ENCODE measurements at places on chromosomes 7 and 10.

DNA sequence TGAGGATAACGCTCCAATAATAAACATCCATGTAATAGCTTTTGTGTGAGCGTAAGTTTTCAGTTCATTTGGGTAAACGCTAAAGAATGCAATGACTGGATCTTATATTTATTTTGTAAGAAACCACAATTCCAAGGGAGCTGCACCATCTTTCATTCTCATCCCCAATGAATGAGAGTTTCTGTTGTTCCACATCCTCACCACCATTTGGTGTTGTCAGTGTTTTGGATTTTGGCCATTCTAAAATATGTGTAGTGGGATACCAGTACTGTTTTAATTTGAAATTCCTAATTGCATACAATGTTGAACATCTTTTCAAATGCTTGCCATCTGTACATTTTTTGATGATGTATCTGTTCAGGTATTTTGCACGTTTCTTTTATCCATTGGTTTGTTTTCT is 50.9 kb upstream of the SEMA3D start:
- no peak for DNase-seq

GRCh38 chr7:16652888-16653287 is 6.9 kb downstream of the BZW2 start:
- no peak for DNase-seq

DNA sequence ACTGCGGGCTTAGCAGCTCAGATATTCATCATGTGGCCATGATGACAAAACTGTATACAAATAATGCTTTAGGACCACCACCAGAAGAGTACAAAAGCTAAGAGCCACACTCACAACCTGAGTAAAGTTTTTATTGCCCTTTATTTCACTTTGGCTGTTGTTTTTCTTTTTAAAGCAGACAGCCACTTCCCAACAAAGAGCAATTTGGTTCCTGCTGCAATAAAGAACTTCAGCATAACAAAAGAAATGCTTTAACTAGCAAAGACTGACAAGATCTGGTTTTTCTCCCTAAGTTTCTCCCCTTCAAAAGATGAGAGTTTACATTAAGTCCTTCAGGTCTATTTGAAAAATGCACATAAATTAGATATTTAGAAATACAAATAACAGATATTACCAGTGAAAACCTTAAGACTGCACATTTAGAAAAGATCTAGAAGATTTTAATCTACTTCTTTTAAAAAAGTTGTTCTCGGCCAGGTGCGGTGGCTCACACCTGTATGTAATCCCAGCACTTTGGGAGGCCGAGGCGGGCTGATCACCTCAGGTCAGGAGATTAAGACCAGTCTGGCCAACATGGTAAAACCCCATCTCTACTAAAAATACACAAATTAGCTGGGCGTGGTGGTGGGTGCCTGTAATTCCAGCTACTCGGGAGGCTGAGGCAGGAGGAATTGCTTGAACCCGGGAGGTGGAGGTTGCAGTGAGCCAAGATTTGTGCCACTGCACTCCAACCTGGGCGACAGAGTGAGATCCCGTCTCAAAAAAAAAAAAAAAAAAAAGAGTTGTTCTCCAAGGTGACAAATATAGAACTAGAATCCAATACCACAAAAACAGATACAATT is 59.4 kb downstream of the WAPL start:
- DNase-seq: no peak

GRCh38 chr10:5283305-5284158 is 81.2 kb upstream of the UCN3 start:
- DNase-seq: peak; percentile 16

- DNase-seq: no peak
Measured at GRCh38 chr7:40194745-40195144, 59.9 kb downstream of the SUGCT start.

- DNase-seq: no peak
Measured at GRCh38 chr10:53699684-53700083, 927.1 kb upstream of the MBL2 start.

DNA sequence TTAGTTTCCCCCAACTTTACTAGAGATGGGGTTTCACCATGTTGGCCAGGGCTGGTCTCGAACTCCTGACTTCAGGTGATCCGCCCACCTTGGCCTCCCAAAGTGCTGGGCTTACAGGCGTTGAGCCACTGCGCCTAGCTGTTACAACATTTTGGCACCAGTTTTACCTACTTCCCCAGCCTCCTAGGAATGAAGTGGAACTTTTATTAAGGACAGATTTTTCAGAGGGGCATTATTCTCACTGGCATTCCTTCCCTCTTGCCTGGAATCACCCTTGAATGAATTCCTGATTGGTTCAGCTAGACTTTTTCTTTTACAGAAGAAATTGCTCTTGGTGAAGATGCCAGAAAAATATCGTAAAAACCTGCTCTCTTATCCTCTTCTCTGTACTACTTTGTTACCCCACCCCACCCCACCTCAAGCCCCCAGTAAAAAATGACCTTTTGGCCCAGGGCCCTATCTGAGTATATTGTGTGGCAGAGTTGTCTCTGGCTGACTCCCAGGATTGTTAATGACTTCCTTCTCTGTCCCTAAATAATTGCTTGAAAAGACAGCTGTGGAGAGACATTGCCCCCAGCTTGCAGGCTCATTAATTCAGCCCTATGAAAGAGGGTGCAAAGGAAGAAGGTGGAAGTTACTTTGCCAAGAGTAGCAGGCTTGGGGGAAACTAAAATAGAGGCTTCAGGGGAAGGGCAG is 189.6 kb downstream of the AUTS2 start:
- DNase-seq: no peak

DNA sequence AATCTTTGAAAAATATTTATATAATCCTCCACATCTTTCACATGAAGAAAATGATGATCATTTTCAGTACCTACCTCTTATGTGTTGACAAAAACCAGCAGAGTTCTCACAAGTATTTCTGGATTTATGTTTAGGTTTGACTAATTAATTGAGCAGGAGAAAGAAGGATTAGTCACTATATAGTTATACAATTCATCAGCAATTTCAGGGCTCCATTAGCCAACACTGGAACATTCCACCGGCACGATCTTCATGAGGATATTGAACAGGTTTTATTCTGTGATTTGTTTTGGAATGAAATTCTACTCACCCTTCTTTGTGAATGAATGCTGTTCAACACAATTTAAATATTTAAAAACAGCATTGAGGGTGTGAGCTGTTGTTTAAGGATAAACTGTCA is 163.2 kb downstream of the SEM1 start:
- DNase-seq: no peak

DNA sequence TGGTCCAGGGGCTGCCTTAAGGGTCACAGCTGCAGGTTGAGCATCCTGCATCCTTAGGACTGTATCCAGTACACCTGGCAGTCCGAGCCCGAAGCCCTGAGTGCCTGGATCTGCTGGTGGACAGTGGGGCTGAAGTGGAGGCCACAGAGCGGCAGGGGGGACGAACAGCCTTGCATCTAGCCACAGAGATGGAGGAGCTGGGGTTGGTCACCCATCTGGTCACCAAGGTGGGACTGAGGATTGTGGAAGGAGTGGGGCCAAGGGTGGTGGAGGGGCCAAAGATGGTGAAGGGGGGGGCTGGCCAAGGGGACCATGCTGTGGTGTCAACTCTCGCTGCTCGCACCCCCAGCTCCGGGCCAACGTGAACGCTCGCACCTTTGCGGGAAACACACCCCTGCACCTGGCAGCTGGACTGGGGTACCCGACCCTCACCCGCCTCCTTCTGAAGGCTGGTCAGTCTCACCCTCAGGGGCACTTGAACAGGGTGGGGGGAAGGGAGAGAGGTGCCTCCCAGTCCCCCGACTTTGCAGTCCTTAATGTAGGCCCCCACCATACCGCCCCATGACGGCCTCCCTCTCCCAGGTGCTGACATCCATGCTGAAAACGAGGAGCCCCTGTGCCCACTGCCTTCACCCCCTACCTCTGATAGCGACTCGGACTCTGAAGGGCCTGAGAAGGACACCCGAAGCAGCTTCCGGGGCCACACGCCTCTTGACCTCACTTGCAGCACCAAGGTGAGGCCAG is 5.3 kb downstream of the NFKB2 start:
- no peak for DNase-seq

- DNase-seq: no peak
Measured at GRCh38 chr10:46042527-46042926, 3.5 kb downstream of the MSMB start.

- no peak for DNase-seq
Measured at GRCh38 chr10:79275431-79275851, 71.8 kb upstream of the PPIF start.

DNA sequence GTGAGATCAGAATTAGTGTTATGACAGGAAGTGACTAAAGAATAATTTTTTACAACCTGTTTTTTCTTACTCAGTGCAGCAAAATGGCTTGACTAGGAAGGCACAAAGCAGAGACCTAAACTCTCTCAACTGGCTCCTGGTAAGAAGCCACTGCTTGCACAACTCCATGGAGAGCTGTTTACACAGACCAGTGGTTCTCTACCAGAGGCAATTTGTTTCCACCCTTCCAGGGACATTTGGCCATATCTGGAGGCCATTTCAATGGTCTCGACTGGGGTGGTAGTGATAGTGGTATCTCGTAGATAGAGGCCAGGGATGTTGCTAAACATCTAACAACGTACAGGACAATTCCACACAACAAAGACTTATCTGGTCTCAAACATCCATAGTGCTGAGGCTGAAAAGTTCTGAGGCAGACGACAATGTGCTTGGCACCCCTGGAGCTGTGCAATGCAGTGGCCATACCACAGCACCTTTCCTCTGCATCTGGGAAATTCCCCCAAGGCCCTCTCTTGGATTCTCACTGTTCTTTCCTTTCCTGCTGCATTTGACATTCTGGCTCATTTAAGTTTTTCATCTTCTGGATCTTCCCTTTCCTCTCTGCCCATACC is 105.4 kb upstream of the LAMB4 start:
- no peak for DNase-seq

DNA sequence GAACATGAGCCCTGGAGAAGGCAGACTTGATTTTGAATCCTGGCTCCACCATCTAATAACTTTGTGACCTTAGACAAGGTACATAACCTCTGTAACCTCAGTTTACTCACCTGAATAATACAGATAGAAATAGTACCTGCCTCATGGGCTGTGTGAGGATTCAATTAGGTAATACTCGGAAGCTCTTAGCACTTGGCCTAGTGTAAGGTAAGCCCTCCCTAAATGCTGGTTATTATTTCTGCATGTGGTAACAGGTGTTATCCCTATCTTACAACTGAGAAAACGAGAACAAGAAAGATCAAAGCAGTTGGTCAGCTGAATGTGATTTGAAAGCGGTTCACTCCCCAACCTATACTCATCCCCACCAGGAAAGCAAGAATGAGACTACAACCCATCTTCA is 28.7 kb upstream of the ACSL5 start:
- no peak for DNase-seq

GRCh38 chr10:17965649-17966235 is 14.0 kb downstream of the SLC39A12 start:
- no peak for DNase-seq

DNA sequence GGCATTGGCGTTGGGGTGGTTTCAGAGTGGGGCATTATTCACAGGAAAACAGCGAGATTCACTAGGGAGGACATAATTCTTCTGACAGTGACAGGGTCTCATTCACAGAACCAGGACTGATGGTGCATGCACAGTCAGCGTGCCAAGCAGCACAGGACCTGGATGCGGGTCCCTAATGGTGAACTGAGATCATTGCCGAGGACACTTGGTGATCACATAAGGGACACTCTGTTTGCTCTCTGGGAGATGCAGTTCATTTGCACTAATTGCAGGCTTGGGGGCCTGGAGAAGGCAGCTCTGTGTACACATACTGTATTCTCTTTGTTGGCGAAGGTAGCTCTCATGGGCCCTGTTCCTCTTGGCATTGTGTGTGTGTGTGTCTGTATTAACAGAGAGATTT is 716.1 kb downstream of the PHTF2 start:
- no peak for DNase-seq

GRCh38 chr10:56370217-56371113 is 9.4 kb upstream of the ZWINT start:
- no peak for DNase-seq

GRCh38 chr7:68073701-68074100 is 1077.1 kb downstream of the TYW1 start:
- DNase-seq: no peak

DNA sequence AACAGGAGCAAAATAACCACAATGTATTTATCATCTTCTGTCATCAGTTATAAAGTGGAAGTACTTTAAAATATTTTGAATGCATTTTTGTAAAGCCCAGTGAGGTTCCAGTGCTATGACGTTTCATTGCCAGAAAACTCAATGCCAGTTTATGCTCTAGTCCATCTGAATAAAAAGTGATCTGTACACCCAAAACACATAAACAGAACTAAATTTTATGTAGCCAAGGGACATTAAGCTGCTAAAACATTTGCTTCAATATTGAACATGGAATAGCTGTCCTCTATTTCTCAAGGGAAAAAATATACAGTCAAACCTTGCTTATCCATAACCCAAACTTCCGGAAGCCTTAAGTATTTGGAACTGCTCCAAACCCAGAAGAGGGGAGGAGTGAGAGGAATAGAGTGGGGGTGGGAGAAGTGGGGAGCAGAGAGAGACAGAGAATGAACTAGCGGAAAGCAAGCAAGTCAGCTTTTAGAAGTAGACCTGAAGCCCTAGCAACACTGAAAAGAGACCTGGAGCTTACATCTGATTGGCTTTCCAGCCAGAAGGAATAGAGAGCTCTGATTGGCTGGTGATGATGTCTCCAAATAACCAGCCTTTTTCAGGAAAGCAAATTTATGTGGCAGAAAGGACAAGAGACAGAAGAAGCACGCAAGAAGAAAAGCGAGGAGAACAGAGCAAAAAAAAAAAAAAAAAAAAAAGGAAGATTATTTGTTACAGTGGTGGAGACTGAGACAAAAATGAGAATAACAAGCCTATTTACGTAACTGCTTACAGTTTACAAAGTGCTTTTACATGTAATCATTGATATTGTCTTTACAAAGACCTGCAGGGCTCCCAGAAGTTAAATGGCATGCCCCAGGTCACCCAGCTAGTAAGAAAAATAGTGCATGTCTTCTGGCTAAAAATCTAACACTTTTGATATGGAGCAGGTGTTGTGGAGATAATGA is 196.0 kb downstream of the RNLS start:
- peak; percentile 16 for DNase-seq

DNA sequence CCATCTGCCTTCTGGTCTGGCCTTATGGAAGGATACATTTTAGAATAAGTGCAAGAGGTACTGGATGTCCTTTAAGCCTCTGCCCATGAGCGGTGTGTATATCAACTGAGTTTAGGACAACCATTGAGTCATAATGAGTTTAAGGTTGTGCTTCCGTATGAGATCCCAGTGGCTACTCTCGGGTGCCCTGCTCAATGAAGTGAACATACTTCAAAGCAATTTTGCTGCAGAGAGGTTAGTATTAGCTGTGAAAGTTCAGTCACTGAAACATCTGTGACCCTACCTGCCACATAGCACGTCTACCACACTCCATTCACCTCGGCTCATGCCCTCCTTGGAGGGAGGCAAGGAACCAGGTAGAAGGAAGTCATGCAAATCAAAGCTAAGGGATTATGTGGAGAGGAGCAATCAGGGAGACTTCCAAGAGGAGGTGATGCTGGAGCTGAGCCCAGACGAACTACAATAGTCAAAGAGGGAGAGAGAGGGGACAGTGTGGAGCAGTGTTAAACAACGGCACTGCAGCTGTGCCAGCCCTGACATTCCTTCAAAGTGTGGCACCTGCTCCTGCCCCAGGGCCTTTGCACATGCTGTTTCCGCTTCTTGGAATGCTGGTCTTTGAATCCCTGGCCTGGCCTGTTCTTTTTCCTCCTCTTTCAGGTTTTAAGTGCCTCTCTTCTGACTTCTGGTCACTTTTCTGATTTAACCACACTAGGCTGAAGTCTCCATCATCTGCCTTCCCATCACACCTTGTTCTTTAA is 25.4 kb downstream of the BTBD16 start:
- no peak for DNase-seq

GRCh38 chr7:41446606-41447449 is 256.1 kb downstream of the INHBA start:
- DNase-seq: no peak

GRCh38 chr7:23895666-23896096 is 185.7 kb downstream of the STK31 start:
- no peak for DNase-seq
